Fibroblast of skin of left quadriceps (primary cell): ENCODE measurements at places on chromosomes 12 and 14.

DNA sequence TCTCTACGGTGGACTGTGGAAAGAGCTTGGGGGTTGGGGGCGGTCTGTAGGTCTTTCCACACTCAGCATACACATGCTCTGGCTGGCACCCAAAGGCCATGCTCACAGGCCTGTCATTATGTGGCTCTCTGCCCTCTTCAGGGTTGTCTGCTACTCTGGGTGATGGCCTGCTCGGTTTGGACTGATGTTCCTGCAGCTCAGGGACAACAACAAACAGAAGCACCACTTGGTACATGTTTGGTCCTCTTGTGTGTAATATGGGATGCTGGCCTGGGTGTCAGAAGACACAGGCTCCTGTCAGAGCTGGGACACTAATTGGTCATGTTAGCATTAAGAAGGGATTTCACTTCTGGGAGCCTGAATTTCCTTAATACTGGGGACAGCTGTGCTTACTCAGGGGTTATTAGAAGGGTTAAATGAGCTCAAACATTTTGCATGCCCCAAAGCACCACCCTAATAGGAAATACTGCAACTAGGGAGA, 32.7 kb upstream of the SELPLG start:
- no peak for DNase-seq

- peak; percentile 83 for DNase-seq
These were observed 119.7 kb downstream of the FBXL14 start for GRCh38 chr12:1474574-1475153.

DNA sequence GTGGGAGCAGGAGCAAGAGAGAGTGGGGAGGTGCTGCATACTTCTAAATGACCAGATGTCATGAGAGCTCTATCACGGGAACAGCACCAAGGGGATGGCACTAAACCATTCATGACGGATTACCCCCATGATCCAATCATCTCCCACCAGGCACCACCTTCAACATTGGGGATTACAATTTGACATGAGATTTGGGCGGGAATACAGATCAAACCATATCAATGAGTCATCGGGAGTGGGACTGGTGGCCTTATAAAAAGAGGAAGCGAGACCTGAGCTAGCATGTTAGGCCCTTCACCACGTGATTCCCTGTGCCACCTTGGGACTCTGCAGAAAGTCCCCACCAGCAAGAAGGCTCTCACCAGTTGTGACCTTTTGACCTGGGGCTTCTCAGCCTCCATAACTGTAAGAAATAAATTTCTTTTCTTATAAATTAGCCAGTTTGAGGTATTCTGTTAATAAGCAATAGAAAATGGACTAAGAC, 28.7 kb downstream of the COX8C start:
- no peak for DNase-seq

DNA sequence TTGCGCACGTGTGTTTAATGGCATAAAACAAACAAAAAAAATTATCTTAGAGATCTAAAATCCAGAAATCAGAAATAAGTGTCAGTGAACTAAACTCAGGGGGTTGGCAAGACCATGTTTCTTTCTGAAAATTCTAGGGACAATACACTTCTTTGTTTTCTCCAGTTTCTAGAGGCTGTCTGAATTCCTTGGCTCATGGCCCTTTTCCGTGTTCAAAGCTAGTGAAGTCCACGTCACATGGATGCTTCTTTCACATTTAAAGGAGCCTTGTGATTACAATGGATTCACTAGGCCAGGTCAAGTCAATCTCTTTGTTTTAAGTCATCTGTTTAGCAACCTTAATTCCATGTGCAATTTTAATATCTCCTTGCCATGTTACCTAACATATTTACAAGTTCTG, 22.4 kb downstream of the SLCO1B3 start:
- no peak for DNase-seq

- DNase-seq = no peak
These were observed 117.9 kb downstream of the DICER1 start for GRCh38 chr14:95039259-95039992.

DNA sequence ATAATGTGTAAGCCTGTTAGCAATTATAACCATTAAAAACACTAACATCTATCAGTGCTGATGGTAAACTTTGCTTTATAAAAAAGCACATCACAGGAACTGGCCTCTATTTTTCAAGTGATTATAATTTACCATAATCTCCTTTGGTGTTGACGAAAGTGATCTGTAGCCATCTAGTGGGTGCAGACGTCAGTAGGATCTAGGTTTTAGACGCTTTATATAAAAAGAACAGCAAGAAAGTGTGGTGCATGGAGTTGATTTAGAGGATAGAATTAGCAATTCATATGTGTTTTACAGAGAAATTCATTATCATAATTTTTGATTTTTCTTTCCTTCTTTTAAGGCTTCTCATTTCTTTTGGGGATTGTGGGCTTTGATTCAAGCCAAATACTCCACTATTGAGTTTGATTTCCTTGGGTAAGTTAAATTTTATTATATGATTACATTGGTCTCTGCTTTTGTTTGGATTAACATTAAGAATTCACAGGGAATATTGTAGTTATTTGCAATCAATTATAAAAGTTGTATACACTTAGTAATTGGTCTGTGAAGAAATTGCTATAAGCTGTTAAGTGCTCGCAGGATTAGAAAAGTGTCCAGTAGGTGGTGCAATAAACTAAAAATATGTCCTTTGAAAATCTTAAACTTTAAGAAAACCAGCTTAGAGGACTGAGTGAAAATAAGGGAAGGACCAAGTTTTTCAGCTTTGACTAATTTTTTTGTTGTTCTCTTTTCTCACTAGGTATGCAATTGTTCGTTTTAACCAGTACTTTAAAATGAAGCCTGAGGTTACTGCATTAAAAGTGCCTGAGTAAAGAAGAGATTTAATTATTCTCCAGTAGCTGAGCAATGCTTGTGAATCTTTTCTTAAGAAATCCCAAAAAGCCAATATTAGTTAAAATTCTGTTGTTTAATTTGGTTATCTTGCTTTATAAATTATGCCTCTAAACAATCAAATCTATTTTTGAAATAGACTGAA, 59.5 kb downstream of the ETNK1 start:
- DNase-seq = peak; percentile 16

- DNase-seq = no peak
These were observed 330.8 kb downstream of the SOX5 start for GRCh38 chr12:23618718-23619117.

- DNase-seq = no peak
These were observed 1.4 kb upstream of the HSP90AA1 start for GRCh38 chr14:102088012-102088792.

- no peak for DNase-seq
These were observed 75.5 kb downstream of the ACADS start for GRCh38 chr12:120801146-120801545.

DNA sequence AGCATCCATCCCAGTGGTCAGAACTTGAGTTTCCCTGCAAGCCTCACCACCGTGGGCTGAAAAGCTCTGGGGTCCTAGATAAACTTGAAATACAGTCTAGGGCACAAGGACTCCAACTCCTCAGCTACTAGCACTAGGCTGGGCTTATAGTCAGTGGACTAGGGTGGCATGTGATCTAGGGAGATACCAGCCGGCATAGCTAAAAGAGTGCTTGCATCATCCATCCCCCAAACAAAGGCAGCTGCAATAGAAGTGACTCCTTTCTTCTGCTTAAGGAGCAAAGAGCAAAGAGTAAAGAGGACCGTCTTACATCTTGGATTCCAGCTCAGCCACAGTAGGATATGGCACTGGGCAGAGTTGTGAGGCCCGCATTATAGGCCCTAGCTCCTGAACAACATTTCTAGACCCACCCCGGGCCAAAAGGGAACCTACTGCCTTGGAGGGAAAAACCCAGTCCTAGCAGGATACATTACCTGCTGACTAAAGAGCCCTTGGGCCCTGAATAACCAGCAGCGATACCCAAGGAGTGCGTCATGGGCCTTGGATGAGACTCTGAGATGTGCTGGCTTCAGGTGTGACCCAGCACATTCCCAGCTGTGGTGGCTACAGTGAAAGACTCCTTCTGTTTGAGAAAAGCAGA, 17.9 kb upstream of the SOS2 start:
- no peak for DNase-seq

DNA sequence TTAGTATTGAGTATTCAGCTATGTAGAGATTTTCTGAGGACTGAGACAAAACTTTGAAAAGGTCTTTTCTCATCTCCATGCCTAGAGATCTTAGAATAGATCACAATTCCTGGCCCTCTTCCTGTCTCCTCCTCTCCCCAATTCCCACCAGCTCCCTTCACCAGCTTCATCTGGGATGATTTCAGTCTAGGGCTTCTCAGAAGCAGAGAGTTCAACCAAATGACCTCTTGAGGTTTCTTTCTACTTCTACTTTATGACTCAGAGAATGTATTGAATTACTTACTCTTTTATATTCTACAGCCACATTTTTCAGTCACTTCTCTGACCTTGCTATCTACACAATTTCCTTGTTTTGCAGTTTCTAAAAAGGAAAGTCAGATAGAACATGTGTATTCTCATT, 19.4 kb upstream of the SNX6 start:
- DNase-seq = peak; percentile 95

DNA sequence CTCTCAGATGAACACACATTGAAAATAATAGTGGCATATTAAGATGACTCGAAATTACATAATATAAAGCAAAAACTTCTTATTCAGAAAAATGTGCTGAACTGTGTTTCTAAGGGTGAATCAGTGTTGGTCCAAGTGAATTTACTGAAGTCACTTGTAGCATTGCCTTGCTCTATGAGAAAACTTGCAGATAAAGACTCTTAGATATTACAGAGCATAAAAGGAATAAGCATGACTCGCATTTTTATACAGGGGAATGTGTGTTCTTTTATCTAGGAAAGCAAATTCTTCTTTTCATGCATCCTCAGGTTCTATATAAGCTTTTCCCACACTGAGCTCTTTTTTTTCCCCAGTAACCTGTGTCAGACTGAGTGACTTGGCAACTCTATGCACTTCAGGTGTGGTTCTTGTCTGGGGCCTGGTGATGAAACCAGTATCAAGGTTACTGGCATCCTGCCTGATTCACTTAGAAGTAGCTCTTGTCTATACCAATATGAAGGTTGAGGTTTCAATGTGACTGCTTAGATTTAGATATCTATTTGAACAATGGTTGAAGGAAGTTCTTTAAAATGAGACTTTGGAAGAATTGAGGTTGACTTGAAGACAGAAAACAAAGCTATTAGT, 76.1 kb downstream of the OTOGL start:
- DNase-seq = no peak

DNA sequence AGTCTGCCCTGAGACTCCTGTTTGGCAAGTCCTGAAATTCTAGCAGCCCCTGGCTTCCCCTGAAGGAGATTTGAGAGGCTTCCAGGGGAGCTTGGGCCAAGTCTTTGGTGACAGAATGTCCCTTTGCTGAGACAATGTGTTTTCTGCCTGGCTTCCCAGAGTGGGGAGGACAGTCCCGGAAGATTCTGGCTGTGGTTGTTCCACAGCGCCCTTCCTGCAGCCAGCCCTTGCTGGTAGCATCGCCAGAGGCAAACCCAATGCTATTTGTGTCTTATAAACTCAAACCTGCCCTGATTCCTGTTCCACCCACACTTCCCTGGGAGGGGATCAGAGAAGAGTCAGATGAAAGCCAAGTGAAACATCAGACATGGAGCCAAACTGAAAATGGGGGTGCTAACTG, 56.4 kb upstream of the OAS1 start:
- DNase-seq = no peak

- no peak for DNase-seq
These were observed 147.4 kb downstream of the RASSF9 start for GRCh38 chr12:85688837-85689236.

GRCh38 chr14:28681681-28682080, 84.9 kb upstream of the FOXG1 start:
- no peak for DNase-seq

DNA sequence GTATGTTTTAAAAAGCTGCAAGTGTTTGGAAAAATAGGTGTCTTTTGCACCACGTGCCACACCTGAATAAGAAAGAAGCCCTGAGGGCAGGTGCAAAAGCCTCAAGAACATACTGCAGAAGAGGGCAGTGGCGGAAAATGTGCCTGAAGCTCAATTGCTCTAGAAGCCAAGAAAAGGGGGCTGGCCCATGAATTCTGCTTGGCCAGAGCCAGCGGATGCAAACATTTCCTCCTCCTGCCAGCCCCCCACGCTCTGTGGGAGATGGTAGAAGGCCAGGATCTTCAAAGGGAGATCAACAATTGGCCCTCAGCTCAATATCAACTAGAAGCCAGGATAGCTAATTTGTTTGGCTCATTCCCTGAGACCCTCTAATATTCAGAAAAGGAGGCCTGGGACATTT, 80.3 kb upstream of the TMEM132D start:
- no peak for DNase-seq

DNA sequence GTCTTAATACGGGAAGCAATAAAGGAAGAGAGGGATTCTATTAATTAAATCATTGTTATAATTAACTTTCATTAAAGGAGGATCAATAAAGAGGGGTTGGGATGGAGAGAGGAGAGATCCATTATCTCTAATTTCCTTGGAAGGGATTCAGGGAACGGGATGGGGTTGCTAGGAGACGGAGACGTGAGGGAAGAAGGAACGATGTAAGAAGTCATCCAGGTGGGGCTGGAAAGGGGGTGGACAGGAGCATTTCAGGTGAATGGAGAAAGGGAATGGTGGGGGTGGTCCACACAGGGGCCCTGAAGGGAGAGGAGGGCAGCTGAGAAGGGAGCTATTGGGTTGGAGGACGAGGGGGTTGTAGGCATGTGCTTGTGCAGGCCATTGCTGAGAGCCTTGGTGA, 17.2 kb downstream of the CALCOCO1 start:
- DNase-seq = no peak

- no peak for DNase-seq
These were observed 12.7 kb downstream of the GCH1 start for GRCh38 chr14:54889919-54890318.

- DNase-seq = no peak
These were observed 69.7 kb downstream of the ARF6 start for GRCh38 chr14:49962621-49963020.

- no peak for DNase-seq
These were observed 94.9 kb upstream of the TMPO start for GRCh38 chr12:98420461-98420860.

GRCh38 chr14:28879573-28879996, 113.0 kb downstream of the FOXG1 start:
- DNase-seq = no peak

DNA sequence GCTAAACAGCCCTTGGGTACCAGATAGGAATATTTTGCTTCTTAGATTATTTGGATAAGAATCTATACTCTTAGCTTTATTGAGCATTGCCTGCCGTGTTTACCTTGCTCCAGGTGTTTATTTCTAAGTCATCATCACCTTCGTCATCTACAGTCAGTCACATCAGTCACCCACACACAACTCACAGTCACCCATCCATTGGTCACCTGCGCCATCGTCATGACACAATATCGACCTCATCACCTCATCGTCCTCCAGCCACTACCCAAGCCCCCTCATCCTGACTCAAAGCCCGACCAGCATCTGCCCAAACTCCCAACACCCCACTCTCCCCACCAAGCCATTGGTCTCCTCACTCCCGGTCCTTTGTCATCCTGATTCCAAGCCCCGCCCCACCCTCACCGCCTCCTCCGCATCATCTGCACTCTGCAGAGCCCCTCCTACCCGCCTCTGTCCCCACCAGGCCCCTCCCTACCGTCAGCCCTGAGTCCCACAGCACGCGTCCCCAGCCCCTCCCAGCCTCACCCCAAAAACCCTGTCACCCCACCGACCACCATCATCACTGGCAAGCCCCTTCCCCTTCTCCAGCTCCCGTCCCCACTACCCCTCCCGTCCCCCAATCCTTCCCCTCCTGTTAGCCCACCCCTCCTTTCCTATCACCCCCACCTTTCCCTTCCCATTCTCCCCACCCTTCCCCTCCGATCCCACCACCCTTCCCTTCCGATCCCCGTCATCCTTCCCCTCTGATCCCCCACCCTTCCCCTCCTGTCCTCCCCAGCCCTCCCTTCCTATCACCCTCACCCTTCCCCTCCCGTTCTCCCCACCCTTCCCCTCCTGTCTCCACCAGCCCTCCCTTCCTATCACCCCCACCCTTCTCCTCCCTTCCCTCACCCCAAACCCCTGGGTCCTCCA, 9.8 kb downstream of the DLK1 start:
- no peak for DNase-seq
